Inflammatory macrophage (primary cell): ENCODE measurements at places on chromosomes 2 and 18.

DNA sequence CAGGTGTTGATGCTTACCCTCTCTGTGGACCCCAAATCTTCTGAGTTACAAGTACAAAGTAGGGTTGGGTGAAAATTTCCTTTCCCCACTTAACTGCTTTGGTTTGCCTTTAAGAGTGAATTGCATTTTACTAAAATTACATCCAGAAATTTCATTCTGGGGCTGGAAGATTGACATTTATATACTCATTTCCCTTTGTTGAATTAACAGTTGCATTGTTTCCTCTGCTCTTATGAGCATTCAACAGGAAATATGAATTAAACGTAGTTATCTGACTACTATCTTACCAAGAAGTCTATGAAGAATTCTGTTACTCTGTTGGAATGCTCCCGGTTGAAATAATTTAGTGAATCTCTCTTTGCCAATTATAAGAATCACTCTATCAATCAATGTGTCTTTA lies 1231.1 kb upstream of the NXPH2 start:
- DNase-seq, result no peak

DNA sequence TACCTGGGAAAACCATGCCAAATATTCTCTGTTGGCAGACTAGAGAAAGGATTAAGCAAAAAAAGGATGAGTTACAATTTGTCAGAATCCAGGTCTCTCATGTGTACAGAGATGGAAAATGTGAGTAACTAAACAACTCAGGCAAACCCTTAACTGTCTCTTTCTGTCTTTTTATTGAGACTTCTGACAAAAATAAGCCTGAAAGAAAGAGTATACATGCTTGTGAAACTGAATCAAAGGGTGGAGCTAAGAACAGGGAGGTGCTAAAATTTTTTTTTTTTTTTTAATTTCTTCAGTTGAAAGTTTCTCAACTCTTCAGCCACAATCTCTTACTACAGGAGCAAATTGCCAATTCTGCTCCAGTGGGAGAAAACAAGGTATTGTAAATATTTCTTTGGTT lies at the start of gene SERPINB10:
TSS of gene SERPINB10 (plus strand) at position 295 of the 400 bp plus-strand sequence. CDS start 7,553 bp downstream, outside the sequence.
- DNase-seq, result peak; percentile 50

- DNase-seq, result no peak
Observed at GRCh38 chr2:177052471-177052870, 160.1 kb upstream of the HNRNPA3 start.

DNA sequence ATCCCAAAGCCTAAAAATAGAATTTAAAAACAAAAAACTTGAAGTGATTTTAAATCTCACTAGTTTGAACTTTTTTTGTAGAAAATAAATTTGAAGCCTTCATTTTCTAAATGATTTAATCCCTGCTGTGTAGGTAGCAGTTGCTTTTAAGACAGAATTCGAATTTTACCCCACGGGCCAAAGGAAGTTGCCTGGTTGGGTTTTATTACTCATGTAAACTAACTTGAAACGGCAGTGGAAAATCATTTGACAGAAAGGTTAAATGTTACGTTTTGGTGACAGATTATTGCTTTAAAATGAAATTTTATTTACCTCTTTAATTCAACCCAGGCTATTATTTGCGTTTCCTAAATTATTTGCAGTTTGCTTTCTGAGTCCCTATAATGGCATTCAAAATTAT lies 2.0 kb downstream of the MAPRE2 start:
- DNase-seq, result no peak

DNA sequence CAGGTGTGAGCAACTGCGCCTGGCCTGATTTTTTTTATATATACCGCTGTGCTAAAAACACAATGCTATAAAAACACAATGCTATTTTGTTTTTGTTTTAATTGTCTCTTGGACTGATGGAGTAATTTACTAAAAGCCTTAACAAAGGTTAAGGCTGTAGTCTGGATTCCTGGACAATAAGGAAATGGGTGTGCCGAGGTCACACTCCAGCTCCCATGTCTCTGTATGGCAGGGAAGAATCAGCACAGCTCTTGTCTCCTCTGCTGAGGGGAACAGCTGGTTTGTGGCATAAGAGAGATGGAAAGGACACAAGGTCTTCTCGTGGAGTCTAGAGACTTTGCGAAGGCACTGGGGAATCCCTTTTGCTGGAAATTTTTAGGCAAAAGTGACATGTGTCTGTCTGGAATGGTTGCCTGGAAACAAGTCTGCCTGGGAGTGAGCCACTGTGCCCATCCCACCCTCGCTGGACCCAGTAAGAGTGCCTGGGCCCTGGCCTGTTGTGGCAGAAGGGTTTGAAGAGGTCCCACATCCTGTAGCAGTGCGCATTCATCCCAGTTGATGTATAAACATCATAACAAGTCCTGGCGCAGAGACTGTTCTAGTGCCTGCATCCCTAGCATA lies 73.1 kb downstream of the MAPK4 start:
- no peak for DNase-seq

DNA sequence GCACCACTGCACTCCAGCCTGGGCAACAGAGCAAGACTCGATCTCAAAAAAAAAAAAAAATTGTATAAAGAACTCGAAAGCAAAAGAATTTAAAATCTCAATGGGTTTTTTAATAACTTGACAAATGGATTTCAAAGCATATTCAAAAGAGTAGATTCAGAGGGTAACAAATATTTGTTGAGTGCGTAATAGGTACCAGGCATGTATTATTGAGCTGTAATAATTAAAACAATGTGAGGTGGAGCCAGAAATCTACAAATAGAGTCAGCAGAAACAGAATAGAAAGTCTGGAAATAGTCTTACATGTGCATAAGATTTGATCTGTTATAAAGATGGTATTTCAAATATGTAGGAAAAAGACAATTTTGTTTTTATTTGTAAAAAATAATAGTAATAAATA lies 19.1 kb upstream of the RAB11FIP5 start:
- no peak for DNase-seq

DNA sequence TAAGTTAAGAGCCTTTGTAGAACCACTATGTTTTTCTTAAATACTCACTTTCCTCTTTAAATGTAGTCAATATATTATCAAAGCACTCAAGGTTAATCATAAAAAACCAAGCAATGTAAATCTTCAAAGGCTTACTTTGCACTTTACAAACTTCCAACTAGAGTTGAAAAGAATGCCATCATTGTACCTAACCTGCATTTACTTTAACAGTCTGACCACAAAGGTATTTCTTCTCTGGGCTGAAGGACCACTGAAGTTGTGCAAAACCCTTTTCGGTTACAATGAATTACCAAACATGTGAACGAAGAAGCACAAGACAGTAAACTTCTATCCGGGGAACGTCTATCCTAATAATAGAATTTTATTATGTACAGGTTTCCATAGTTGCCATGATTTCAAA lies 3.0 kb downstream of the HNRNPLL start:
- DNase-seq, result peak; percentile 23

DNA sequence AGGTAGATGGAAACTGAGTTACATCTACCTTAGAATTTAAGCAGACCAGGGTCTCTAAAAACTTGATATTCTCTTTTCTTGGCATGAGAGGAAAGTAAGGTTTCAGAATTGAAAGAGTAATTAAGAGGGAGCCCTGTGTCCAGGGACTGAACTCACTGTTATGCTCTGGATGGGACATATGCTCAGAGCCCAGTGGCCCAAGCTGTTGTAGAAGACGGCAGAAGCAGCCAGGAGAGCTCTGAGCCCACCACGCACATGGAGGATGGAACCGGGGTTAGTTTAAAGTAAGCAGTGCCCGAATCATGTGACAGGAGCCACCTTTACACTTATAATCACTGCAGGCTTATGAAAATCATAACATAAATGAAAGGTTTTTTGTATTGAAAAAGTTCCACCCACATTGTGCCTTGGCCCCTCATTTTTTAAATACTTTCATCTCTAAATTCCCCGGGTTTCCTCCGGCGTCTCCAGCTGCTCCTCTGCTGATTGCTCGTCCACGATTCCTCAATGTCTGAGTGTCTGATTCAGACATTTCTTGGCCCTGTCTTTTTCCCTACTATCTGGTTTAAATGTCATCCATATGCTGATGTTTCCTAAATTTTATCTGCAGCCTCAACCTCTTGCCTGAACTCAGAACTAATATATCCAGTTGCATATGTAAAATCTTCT lies 36.1 kb upstream of the SPTBN1 start:
- DNase-seq, result no peak

DNA sequence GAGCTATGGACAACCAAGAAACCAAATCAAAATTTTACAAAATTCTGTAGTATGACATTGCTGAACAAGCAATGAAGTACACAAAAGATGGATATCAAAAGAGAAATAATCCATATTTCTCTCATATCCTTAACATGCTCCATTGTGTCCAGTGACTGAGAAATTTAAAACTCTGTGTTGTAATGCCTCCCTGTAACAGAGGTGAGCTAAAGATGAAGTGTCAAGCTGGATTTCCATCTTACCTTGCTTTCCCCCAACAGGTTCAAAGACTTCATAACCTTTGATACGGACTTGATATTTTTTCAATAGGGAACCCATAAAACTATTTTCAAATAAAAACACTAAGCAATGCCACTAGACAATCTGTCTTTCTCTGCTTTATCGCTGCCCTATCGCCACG lies 95.7 kb upstream of the SERTAD2 start:
- DNase-seq, result no peak

DNA sequence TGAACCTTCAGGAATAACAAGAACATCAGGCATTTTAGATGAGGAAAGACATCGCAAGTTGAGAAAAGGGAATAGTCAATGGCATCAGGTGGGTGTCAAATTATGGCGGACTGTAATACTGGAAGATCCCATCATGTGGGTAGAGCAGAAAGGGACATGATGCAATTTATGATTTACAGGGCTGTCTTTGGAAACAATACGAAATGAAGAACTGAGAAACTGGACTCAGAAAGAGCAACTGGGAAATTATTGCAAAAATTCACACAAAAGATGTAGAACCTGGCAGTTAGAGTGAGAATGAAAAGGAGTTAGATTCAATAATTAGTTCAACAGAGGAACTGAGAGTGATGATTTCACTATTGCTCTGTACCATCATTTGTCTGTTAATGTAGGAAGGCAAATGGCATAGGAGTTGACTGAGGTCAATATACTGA lies 1635.0 kb upstream of the ACVR2A start:
- DNase-seq, result no peak

DNA sequence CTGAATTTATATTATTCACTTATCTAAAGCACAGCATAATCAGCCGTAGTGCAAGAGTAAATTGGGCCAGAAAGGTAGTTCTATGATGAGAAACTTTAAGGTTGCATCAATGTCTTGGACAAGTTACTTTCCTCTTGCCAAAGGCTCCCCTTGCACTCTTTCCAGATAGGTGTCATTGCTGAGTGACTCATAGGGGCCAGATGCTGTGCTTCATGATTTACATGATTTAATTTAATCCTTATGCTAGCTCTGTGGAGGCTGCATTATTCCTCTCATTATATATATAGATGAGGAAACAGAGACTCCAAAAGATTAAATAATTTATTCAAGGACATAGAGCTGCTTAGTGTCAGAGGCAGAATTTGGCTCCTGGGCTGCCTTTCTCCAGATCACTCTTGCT lies 5.0 kb downstream of the CFAP221 start:
- DNase-seq, result no peak

DNA sequence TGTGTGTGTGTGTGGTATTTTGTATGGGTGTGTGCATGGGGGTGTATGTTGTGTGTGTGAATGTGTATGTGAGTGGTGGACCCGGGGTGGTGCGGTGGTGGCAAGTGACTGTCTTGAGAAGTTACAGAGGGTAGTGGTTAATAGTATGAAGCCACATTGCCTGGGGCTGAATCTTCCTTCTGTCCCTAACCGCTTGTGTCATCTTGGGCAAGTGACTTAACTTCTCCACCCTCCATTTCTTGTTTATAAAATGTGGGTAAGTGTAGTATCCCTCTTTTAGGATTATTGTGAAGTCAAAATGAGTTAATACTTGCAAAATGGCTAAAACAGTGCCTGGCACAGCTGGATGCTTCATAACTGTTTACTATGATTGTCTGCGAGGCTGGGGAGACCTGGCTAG lies 63.5 kb downstream of the MYCN start:
- DNase-seq, result peak; percentile 10

- no peak for DNase-seq
Observed at GRCh38 chr2:171436307-171436706, 2.3 kb downstream of the DCAF17 start.

DNA sequence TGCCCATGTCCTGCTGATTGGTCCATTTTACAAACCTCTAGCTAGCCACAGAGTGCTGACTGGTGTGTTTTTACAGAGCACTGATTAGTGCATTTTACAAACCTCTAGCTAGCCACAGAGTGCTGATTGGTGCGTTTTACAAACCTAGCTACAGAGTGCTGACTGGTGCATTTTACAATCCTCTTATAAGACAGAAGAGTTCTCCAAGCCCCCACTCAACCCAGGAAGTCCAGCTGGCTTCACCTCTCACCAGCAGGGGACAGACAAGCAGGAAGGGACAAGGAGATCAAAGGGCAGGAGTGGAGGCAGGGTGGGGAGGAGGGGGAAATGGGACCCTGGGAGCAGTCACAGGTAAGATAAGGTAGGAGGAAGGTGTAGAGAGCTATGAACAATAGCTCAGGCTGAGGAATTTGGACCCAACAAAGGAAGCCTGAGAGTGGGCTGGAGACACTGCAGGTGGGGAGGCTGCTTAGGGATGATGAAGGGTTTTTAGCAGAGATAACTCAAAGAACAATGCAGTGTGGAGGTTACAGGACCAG lies 37.1 kb downstream of the SH2D6 start:
- no peak for DNase-seq

- DNase-seq, result no peak
Observed at GRCh38 chr18:785242-785641, 26.8 kb downstream of the YES1 start.

GRCh38 chr18:77911971-77912605 lies 662.4 kb downstream of the GALR1 start:
- no peak for DNase-seq

GRCh38 chr2:9666306-9666705 lies 35.5 kb upstream of the YWHAQ start:
- DNase-seq, result no peak

DNA sequence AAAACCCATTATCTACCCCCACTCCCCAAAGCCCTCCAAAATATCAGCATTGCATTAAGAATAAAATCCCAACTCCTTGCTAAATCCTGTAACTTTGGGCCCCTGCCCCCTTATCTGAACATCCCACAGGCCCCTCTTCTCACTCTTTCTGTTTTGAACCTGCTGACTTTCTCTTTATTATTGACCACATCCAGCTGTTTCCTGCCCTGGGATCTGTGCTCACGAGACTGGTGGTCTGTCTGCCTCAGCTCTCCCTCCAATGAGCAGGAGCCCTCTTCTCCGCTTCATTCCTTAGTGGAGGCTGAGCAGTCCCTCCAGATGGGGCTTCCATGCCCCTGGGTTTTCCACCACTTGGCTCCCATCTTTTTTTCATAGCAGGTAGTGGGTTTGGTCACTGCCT lies 116.9 kb downstream of the ACKR3 start:
- no peak for DNase-seq

GRCh38 chr18:74899554-74899953 lies 301.9 kb downstream of the ZNF407 start:
- no peak for DNase-seq

DNA sequence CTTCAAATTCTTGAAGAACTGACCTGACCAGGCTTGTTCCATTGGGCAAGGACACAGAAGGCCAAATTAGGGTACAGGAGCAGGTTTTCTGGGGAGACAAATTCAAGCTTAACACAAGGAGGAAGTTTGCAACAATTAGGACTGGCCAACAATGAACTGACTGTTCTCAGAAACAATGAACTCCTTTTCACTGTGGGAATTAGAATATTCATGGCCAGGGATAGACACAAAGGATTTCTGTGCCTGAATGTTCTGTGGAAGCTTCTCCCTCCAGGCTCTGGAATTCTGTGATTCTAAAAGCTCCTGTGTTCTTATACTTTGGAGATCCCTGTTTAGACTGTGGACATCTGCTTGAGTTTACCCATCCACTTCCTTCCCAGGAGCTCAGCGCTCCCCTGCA lies 15.2 kb downstream of the SMYD1 start:
- no peak for DNase-seq
